Activated T-helper 1 cell treated with Interleukin-2 at 50 U/mL for 16 hours (primary cell): ENCODE measurements at places on chromosomes 11 and 22.

DNA sequence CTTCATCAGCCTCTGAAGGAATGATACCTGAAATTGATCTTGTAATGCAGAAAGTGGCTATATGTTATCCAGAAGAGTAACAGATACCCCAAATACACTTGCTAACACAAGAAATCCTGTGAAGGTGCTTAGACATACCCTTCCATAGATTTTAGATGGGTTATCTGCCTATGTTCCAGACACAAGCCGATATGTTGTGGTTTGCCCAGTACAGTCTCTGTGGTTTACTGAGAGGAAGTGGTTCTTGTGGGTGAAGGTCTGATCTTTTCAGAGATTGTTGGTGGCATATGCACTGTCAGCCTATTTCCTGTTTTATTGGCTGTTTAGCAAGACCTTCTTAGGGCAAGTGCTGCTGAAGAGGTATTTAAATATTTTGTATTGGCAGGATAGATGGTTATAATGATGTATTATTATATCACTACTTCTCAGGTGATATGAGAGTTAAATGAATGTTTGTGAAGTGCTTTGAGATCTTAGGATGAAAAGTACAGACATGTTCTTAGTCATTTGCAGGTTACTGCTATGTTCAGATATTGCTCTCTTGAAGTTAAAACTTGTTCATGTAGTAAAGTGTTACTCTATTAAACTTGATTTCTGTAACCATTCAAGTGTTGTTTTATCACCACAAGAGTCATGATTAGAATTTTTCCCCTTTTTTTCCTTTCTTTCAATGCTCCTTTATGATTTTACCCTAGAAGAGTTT lies 8.2 kb downstream of the ARHGEF12 start:
- no peak for DNase-seq

DNA sequence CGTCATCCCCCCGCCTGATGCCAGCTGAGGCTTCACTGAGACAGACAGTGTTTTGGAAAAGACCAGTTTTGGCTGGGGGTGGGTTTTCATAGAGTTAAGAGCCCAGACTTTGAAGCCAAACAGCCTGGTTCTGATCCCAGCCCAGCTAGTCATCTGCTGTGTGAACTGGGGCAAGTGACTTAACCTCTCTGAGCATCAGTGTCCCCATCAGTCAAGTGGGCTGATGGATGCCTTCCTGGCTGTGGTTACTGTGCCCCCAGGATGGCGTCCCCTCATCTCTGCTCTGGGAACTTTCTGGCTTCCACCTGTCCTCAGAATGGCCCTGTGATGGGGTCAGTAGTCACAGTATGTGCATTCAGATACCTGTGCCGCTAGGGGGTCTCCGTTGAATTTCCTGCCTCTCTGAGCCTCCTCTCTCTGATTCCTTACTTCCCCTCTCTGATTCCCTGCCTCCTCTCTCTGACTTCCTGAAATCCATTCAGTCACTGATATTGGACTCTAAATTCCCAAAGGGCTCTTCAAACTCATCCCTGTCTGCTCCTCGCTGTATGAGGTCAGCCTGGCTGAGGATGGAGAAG lies 2.4 kb downstream of the RASD2 start:
- no peak for DNase-seq

DNA sequence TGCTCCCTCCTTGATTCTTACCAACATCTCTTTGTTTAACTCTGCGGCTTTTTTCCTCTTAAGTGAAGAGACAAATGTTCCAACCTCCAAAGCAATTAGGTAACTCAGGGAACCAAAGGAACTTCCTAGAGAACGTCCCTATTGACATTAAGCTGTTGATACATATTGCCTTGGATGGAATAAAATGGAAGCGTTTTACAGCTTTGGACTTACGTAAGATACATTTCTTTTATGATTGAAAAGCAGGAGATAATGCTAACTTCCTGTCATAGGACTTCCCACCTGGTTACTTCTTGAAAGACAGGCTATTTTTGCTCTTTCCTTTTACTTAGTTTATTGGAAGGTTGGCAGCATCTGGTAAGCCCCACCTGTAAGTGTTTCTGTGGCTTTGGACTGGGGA lies 245.7 kb upstream of the CTSC start:
- DNase-seq: no peak

DNA sequence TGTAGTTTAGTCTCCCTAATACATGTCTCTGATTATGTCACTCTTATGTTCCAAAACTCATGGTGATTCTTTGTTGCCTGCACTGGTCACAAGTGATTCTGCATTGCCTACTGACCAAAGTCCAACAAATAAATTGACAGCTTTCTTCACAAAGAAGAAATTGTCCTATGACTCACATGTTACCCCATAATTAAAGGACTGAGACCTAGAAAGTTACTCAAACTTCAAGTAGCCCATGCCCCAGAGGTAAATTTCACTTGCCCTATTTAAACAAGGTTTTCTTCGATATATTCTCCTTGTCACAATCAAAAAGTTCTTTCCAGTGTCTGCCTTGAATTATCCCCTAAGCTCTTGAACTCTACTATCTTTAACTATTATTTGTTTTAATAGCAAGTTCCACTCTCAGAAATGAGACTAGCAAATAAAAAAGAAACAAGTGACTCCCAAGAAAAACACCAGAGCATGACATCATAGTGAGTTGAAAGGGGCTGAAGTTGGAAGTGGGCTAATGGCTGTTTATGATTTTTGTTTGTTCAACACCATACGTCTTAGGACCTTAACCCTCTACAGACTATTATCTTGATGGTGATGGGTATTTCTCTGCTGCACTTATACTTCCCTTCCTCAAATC lies 94.5 kb upstream of the BLID start:
- no peak for DNase-seq

- DNase-seq: no peak
Observed at GRCh38 chr11:44955015-44955738, 4.5 kb upstream of the TP53I11 start.

GRCh38 chr11:45382133-45382878 lies 96.2 kb upstream of the SYT13 start:
- DNase-seq: no peak

GRCh38 chr11:110022548-110022947 lies 70.6 kb upstream of the ZC3H12C start:
- DNase-seq: no peak

DNA sequence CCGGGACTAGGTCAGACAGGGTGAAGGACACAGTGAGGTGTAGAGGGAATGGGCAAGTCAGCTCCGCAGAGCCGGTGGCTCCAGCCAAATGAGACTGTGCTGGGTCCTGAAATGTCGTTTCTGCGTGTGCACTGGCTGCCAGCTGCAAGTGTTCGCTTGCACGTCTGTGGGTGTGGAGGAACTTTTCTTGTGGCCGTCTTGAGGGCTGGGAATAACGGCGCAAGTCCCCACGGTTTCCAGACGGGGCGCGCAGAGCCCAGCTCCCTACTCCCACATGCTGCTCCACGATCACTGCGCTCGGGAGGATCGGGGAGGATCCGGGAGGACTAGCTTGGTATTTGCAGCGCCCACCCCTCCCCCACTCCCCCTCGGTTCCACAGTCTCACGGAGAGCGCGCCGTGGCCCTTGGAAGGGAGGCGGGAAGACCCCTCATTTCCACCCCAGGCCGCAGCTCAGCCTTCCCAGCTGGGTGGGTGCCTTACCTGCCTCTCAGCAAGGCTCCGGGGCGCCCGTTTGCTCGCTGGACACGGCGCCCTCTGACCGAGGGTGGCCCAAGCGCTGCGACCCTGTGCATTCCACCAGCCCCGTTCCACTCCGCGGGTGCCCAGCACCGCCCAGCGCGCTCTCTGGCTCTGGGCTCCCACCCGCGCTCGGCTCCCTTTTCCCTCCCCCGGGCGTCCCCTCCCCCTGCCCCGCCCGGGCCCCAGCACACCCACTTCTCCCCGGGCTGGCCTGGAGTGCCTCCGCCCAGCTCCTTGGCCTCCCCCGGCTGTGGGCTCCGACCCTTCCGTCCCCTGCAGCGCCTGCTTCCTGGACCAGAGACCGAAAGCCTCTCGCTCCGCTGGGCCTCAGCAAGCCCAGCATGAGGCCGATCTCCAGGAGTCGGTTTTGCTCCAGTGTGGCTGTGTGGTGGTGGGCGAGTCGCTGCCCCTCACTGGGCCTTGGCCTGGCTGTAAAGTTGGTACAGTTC lies at the start of gene KCNE3:
Gene KCNE3 (minus strand): TSS at position 634 of the 970 bp plus-strand sequence. CDS start 9,986 bp downstream, outside the sequence.
- DNase-seq: no peak

- no peak for DNase-seq
Observed at GRCh38 chr11:44275241-44275640, 34.7 kb downstream of the ALX4 start.

- DNase-seq: no peak
Observed at GRCh38 chr11:79244798-79245197, 196.0 kb downstream of the TENM4 start.

DNA sequence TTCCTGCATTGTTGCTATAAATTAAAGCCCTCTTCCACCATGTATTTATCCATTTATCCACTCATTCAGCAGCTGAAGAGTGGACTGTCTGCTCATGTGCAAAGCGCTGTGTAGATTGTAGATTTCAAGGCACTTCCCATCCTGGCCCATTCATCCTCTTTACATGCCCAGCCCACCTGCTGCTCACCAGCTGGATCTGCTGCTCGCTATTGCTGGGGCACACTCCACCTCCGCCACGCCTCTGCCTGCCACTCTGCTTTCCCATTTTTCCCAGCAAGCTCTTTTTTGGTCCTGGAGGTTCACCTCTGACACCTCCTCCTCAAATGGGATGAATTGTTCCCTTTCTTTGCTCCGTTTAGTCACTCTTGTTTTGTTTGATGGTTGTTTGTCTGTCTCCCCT lies 48.3 kb downstream of the CEP164 start:
- DNase-seq: no peak

DNA sequence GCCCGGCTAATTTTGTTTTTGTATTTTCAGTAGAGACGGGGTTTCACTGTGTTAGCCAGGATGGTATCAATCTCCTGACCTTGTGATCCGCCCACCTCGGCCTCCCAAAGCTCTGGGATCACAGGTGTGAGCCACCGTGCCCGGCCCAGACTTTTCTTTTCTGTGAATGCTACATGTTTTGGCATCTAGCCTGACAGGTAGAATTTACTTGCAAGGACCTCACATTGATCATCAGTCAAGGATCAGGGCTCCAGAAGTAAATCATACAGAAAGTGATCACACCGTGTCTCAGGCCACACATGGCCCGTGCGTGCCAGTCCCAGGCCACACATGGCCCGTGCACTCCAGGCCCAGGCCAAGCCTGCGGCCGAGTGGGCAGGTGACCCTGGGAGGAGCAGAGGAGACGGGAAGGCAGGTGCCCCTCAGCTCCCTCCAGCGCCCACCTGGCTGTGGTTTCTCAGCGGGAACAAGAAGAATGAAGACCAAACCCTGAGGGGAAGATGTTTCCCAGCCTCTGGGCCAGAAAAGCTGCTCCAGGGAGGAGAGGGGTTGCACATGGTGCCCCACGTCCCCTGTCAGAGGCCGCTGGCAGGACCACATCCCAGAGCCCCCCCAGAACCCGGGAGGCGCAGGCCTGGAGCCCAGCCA lies 76.2 kb downstream of the BRD1 start:
- no peak for DNase-seq

GRCh38 chr11:109853156-109853776 lies 239.9 kb upstream of the ZC3H12C start:
- DNase-seq: no peak

DNA sequence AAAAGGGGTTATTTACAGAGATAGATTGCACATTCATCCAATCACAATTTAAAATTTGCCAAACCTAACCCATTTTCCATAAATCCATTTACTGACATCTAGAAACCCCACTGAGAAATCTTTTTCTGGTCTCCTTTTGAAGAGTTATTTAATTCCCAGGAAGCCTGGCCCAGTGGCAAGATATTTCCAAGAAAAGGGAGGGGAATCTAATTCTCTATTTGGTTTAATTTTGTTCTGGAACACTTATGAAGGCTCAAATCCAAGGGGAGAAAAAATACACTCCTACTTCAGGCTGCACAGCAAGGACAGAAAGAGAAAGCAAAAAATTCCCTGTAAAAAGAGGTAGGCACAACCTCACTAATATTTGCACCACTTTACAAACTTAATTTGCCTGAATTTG lies 88.2 kb upstream of the LDLRAD3 start:
- DNase-seq: no peak

- no peak for DNase-seq
Observed at GRCh38 chr11:89355646-89356045, 135.5 kb downstream of the NOX4 start.

- DNase-seq: no peak
Observed at GRCh38 chr11:128802358-128802981, 64.6 kb downstream of the KCNJ1 start.

DNA sequence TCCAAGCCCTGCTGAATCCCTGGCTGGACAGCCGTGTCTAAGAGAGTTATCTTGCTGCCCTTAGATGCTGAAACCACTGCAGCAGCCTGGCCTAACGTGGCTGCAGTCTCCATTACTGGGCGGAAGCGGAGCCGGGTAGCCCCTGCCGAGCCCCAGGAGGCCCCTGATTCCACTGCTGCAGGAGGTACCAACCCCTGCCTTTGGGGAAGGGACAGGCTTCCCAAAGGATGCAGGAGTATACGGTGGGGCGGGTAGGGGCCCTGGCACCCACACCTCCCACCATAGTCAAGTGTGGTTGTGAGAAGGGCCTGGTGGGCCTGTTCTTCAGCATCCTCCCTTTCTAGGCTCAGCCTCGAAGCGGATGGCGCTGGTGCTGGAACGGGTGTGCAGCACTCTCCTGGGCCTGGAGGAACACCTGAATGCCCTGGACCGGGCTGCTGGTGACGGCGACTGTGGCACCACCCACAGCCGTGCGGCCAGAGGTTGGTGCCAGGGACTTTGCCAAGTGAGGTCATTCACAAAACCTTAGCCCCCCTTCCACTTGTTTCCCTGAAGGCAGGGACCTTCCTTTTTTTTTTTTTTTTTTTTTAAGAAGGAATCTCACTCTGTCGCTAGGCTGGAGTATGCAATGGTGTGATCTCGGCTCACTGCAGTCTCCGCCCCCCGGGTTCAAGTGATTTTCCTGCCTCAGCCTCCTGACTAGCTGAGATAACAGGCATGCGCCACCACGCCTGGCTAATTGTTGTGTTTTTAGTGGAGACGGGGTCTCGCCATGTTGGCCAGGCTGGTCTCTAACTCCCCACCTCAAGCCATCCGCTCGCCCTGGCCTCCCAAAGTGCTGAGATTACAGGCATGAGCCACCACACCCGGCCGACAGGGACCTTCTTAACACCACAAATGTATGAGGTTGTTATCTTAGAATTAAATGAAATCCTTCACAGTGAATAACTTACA lies 11.0 kb downstream of the TKFC start:
- DNase-seq: no peak

- peak; percentile 100 for DNase-seq
Observed at GRCh38 chr11:3797329-3798090, at the start of gene NUP98. TSS of gene NUP98 (minus strand) at chr11:3797554. CDS start at chr11:3782117, 15,437 bp downstream.

DNA sequence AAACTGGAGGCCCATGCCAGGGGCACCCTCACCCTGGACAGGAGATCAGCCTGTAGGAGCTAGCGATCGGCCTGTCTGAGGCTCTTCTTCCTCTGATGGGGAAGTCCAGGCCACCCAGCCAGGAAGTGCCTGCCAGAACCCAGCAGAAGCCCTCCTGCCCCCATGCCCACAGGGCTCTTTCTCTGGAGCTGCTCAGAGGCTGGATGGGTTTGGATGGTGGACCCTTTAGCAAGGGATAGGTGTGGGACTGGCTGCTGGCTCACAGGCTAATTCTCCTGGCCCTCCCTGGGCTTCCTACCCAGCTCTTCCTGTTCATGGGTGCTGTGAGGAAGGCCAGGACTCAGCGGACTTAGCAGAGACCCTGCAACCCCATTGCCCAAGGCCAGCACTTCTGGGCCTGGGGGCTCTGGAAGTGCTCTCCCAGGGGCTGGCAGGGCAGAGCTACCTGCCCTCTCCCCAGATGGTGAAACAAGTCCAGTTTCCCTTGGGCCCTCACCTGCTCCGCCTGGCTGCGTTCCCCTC lies 7.6 kb downstream of the FXYD2 start:
- no peak for DNase-seq
